ENCODE measurements at places on chromosomes 4 and X. TPM values are rescaled to one million over a fixed set of nuclear protein-coding genes. Genes with fewer than 3 reads are reported as not detected.

- no peak for DNase-seq
These were observed 286.9 kb upstream of the EMCN start for GRCh38 chr4:100804576-100805360.

- DNase-seq = no peak
These were observed 58.7 kb downstream of the RWDD4 start for GRCh38 chr4:183600189-183600685.

DNA sequence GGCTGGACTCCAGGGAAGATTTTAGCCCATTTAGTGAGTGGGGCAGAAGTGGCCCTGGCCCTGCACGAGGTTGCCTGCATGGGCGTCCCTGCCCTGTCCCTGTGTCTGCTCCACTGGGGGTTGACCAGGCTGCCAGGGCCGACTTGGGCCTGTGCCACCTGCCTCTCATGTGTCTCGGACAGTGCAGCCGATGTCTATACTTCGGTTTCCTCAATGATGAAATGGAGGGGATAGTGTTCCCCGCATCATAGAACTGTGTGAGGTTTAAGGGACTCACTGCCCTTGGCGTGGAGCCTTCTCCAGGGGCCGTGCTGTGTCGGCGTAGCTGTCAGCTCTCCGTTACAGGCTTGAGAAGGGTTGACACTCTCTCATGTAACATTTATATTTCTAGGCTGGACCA is 27.0 kb upstream of the MSANTD1 start:
- DNase-seq = no peak

DNA sequence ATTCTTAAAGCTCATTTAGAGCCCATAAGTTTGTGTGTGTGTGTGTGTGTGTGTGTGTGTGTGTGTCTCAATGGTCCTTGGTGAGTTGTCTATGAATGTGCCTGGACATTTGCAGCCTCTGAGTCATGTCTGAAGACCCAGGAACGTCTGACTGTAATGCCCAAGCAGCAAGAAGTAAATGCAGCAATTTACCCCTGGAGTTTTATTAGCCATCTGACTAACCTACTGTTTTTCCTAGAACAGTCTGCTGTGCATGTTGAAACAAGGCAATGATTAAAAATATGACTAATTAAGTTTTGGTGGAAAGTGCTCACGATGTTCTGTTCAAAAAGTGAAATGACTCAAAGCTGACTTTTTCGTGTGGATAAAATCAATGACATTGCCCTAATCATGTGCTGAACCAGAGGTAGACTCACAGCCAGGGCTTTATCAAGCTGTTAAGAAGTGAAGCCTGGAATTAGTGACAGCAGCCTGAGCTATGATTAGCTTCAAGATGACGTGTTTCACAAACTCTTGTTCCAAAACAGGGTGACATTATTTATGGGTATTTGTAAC is 201.6 kb downstream of the CPE start:
- DNase-seq = no peak

- DNase-seq = no peak
These were observed 9.4 kb downstream of the SLC2A9 start for GRCh38 chr4:10011885-10012284.

DNA sequence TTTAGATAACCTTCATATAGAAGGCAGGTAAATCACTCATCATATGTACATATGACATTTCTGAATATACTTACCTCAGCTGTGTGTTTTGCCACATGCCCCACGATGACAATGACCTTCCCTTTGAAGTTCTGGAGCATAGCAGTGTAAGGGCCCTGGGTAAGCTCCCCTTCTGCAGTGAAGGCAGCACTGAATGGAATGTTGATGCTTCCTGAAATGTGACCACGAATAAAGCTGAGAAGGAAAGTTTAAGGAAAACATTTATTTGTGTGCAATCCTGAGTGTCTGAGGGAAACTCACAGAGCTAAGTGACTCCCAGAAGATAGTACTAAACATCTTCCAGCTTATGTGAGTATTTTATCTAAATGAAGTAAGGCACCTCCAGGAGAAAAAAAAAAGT is 200.1 kb downstream of the NPNT start:
- DNase-seq = no peak

DNA sequence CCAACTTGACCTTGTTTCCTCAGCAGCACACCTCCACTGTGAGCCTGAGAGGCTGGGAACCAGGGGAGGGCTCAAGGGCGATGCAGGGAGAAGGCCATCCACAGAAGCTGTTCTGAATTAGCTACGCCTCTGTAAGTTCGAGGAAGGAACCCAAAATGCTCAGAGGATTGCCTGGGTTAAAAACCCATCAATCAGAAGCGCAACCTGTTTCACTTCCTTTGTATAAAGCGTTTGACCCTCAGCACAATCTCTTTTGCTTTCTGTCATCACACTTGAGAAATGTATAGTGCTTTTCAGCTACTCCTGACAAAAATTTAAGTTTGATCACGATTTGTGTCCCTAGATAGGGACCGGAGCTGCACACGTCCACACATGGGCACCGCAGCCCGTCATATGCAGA is 48.0 kb upstream of the MAP3K15 start:
- DNase-seq = no peak

Gene LRIT3
- not detected for total RNA-seq

Gene PRRG1
- total RNA-seq = 12.1 TPM

Gene HSFX2
- total RNA-seq = not detected
